PC-9 (cell line): ENCODE measurements at places on chromosomes 2 and 18.
A peak's percentile ranks its signal among the peaks of the same experiment; 100 is the strongest.

GRCh38 chr2:55560855-55561254 is 41.3 kb downstream of the CFAP36 start:
- H3K36me3 ChIP-seq: peaks cover 61% of the 10 kb centered on the region
- no peak for DNase-seq
- H3K4me1 ChIP-seq: peaks cover 13% of the 10 kb centered on the region
- no peaks in the 10 kb centered on the region for H3K27me3 ChIP-seq
- H3K4me3 ChIP-seq: no peak overlapping the region

DNA sequence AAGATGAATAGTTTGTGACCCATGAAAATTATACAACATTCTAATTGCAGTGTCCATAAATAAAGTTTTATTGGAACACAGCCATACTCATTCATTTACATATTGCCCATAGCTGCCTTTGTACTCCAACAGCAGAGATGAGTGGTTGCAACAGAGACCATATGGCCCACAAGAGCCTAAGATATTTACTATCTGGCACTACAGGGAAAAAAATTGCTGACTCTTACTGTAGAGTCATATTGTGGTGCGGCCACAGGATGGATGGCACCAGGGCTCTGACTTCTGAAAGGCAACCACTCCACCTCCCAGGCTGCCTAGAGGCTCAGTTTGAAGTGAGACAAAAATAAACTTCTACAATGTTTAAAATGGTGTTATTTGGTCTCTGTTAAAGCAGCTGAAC is 404.0 kb upstream of the ATP5MC3 start:
- H3K36me3 ChIP-seq: no peaks in the 10 kb centered on the region
- 0 out of 2 replicates have a peak, but pooled peaks cover 4% of the 10 kb centered on the region for H3K27me3 ChIP-seq
- no peak overlapping the region for H3K27ac ChIP-seq

- H3K27ac ChIP-seq: no peak overlapping the region
- no peak overlapping the region for H3K4me3 ChIP-seq
- no peak for DNase-seq
- H3K27me3 ChIP-seq: peaks cover 35% of the 10 kb centered on the region
Measured at GRCh38 chr2:123692121-123692520, 333.0 kb upstream of the CNTNAP5 start.

- H3K4me1 ChIP-seq: peaks cover 30% of the 10 kb centered on the region
- DNase-seq: no peak
- no peak overlapping the region for H3K27ac ChIP-seq
- H3K4me3 ChIP-seq: no peak overlapping the region
- no peaks in the 10 kb centered on the region for H3K27me3 ChIP-seq
- no peaks in the 10 kb centered on the region for H3K36me3 ChIP-seq
Measured at GRCh38 chr2:170152421-170152820, 25.5 kb upstream of the MYO3B start.

DNA sequence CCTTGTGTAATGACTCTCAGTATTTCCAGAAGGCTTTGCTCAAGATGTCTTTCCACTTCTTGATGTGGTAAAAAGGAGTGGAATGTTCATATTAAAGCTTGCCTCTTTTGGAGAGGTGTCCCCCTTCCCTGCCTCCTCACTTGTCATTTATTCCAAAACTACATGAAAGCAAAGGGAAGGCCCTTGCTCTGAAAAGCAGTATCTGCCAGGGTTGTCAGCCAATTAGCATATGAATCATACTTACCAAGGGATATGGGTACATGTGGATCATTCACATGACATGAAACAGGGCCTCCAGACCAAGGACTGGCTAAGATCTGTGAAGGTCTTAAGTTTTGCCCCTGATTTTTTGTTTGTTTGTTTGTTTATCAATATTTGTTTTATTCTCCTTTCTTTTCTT is 31.3 kb downstream of the ANXA4 start:
- no peak for DNase-seq
- no peaks in the 10 kb centered on the region for H3K36me3 ChIP-seq
- H3K27me3 ChIP-seq: no peaks in the 10 kb centered on the region
- H3K27ac ChIP-seq: no peak overlapping the region
- H3K4me1 ChIP-seq: peaks cover 54% of the 10 kb centered on the region
- no peak overlapping the region for H3K4me3 ChIP-seq

DNA sequence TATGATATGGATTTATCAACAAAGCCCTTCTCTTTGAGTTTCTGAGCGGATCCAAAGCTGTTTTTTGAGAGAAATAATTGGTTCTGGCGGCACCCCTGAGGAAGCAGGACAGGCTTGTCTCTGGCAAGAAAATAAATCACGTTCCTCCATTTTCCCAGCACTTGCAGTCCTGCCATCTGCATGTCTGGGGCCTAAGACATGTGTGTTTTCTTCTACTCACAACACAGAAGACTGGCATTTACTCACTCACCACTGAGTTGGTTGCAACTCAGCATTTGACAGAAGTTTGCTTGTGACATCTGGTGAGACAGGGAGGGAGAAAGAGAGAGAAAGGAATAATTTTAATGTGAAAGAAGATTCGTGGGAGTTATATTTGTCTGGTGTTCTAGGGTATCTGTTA is 37.0 kb upstream of the YES1 start:
- peaks cover 13% of the 10 kb centered on the region for H3K4me1 ChIP-seq
- H3K36me3 ChIP-seq: no peaks in the 10 kb centered on the region
- DNase-seq: no peak
- no peak overlapping the region for H3K4me3 ChIP-seq

- DNase-seq: no peak
- H3K4me1 ChIP-seq: no peaks in the 10 kb centered on the region
- no peak overlapping the region for H3K27ac ChIP-seq
- H3K27me3 ChIP-seq: no peaks in the 10 kb centered on the region
- no peak overlapping the region for H3K4me3 ChIP-seq
Measured at GRCh38 chr18:43396266-43396665, 119.0 kb upstream of the SYT4 start.

GRCh38 chr18:35141567-35142274 is 99.1 kb upstream of the ZNF397 start:
- H3K27ac ChIP-seq: no peak overlapping the region
- H3K4me1 ChIP-seq: no peaks in the 10 kb centered on the region
- no peak overlapping the region for H3K4me3 ChIP-seq
- H3K36me3 ChIP-seq: no peaks in the 10 kb centered on the region

GRCh38 chr18:55247032-55247431 is 287.8 kb upstream of the CCDC68 start:
- no peak overlapping the region for H3K27ac ChIP-seq
- no peaks in the 10 kb centered on the region for H3K36me3 ChIP-seq
- no peaks in the 10 kb centered on the region for H3K4me1 ChIP-seq
- no peak overlapping the region for H3K4me3 ChIP-seq

- no peaks in the 10 kb centered on the region for H3K27me3 ChIP-seq
- H3K36me3 ChIP-seq: no peaks in the 10 kb centered on the region
- H3K4me3 ChIP-seq: no peak overlapping the region
- no peak overlapping the region for H3K27ac ChIP-seq
- DNase-seq: no peak
Measured at GRCh38 chr18:10508591-10508990, 17.2 kb upstream of the NAPG start.

DNA sequence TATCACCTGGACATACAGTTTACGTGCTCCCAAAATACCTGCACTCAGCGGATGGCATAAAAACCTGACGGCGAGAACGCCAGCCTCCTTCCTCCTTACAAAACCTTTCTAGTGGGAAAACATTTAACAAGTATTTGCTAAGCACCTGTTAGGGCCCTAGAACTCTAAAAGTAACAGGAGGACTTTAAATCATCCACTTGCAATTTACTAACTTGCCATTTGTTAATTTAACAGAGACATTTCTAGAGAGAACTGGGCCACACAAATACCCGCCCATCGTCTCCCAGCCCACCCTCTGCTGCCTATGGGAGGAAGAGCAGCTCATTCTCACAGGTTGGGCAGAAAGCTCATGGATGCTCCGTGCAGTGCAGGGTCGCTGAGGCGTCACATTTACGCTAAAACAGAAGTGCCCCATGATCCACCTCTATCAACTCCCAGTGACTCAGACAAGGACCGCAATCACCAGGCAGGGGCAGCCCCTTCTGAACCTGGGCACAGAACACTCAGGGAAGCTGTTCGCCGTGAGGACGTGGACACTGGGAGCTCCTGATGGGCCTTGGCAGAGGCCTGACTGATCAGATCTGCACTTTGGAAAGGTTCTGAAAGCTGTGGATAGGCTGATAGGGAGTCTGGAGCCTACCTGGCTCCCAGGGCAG is 106.9 kb downstream of the HDAC4 start:
- DNase-seq: no peak
- no peaks in the 10 kb centered on the region for H3K36me3 ChIP-seq
- H3K4me1 ChIP-seq: no peaks in the 10 kb centered on the region
- no peak overlapping the region for H3K4me3 ChIP-seq
- H3K27ac ChIP-seq: no peak overlapping the region

DNA sequence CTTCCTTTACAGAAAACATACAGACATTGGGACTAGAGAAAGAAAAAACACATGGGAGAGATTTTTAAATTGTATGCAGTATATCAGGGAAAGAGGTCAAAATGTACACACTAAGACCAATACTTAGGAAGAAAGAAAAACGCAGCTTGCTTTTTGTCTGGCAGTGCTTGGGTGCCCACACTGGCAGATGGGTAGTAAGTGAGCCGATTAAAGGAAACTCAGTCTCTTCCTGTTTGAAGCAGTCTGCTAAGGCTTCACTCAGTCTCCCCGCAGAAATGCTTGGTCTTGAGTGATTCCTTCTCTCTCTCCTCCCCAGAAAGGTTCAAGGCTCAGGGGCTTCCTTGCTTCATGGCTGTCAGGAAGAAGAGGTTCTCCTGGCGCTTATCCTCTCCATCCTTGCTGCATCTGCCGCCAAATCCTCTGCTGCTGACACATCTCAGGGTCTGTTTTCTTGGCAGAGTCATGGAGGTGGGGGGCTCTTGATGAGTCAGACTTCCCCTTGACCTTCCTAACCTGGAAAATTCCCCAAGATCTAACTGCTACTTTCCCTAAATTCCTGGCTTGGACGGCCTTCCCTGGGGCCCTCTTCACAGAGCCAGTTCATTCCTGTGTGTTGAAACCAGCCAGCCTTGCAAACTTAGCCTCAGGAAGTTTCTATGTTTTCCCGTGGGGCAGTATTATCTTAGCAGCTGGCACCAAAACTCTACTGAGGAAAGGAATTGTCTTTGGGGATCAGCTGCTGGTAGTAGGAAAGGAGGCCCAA is 10.5 kb upstream of the TMSB10 start:
- no peak overlapping the region for H3K4me3 ChIP-seq
- H3K4me1 ChIP-seq: peaks cover 14% of the 10 kb centered on the region
- H3K27ac ChIP-seq: no peak overlapping the region
- H3K27me3 ChIP-seq: no peaks in the 10 kb centered on the region
- DNase-seq: no peak

DNA sequence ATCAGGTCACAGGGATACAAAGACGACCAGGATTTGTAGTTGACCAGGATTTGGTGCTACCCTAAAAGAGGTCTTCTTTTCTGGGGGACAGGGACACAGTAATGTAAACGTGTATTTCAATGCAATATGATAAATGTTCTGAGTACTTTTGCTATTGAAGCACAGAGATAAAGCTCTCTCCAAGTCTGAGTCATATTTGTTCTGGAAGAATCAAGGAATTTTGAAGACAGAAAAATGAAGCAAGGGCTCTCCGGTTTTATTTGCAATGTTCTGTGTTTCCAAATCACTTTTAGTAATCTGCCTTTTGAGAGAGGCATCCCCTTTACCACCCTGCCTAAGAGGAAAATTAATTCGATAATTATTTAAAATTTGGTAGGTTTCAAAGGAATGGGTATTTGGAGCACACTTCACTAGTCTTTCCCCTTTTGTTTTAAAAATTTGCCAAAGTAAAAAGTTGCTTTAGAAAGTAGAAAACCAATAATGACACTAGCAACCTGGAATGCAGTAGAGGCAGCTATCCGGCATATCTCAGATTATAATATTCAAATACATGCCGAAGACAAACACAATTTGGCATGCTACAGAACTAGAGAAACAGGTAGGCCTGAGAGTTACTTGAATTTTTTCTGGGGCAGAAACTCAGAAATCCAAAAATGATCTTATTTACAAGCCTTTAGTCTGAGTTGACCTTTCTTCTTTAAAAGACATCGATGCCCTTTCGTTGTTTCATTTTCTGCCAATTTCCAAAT is 82.7 kb downstream of the MREG start:
- H3K4me3 ChIP-seq: peak overlapping the region; percentile 46; the same call in 1 of the 2 replicates
- peak overlapping the region; percentile 82 for H3K27ac ChIP-seq
- no peaks in the 10 kb centered on the region for H3K27me3 ChIP-seq
- peaks cover 30% of the 10 kb centered on the region for H3K4me1 ChIP-seq
- H3K36me3 ChIP-seq: no peaks in the 10 kb centered on the region
- peak; percentile 13 for DNase-seq

DNA sequence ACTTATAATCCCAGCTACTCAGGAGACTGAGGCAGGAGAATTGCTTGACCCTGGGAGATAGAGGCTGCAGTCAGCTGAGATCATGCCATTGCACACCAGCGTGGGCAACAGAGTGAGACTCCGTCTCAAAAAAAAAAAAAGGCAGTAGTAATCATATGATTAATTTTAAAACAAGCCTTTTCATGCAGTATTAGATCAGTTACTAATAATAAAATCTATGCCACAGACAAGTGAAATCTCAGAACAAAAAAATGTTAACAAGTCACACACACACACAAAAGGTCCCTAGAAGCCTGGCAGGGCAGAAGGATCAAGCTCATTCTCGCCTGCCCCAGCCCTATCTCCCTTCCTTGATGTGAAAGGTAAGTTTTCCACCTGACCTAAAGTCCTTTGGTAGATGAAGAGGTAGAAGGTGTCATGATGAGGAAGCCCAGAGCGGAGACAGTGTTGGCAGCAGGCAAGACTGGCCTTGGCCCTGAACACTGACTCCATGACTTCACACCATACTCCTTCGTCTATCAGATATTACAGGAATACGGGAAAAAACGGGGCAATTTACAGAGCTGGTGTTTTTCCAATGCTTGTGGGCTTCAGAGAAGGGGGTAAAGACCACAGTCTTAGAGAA is 10.6 kb downstream of the KDSR start:
- peaks cover 33% of the 10 kb centered on the region for H3K36me3 ChIP-seq
- no peak for DNase-seq
- H3K4me1 ChIP-seq: no peaks in the 10 kb centered on the region
- H3K27ac ChIP-seq: no peak overlapping the region

GRCh38 chr2:119160361-119160990 is 1.9 kb upstream of the C1QL2 start:
- no peak for DNase-seq
- no peak overlapping the region for H3K4me3 ChIP-seq
- no peaks in the 10 kb centered on the region for H3K4me1 ChIP-seq
- H3K27ac ChIP-seq: no peak overlapping the region
- H3K27me3 ChIP-seq: peaks cover 19% of the 10 kb centered on the region

DNA sequence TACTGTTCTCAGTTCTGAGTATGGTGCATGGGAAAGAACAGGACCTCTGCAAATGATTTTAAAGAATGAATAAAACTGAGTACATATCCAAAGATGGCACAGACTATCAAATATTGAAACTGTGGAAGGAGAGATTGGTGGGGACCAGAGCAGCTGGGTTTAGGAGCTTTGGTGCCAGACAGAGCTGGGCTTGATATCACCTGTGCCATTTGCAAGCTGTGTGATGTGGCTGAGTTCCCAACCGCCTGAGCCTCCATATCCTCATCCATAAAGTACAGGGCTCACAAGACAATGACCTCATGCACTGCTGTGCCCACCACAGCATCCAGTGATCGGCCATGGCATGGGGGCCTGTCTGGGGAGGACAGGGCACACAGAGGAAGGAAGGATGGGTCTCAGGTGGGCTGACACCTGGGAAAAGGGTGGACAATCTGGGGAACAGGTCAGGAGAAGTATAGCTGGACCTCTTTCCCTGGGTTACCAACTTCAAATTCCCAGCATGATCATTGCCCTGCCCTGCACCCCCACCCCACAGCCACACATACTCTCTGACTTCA is 83.9 kb upstream of the RAB6C start:
- peaks cover 29% of the 10 kb centered on the region for H3K27me3 ChIP-seq
- H3K36me3 ChIP-seq: no peaks in the 10 kb centered on the region
- no peak overlapping the region for H3K27ac ChIP-seq
- H3K4me3 ChIP-seq: no peak overlapping the region
- H3K4me1 ChIP-seq: no peaks in the 10 kb centered on the region
